Germinal center (tissue), 1 donor: ENCODE measurements at places on chromosomes 5 and 9.

DNA sequence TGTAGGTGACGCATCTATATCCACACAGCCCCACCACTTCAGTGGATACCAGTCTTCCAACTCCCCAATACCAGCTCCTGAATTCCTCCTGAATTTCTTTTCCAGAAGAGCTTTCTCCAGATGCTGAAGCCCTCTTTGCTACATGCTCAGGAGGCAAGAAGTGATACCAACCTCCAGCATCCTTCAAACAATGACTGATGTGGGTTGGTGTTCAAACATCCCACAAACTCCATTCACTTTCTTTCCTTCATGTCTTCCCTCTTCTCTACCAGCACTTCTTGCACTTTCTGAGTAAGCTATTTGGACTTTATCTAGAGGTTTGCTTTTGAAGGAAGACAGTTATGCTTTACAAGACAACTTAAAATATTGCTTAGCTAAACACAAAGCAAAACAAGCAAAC is 179.9 kb upstream of the RORB start:
- no peak for DNase-seq

GRCh38 chr5:78429332-78429980 is 69.0 kb downstream of the SCAMP1 start:
- no peak for DNase-seq

DNA sequence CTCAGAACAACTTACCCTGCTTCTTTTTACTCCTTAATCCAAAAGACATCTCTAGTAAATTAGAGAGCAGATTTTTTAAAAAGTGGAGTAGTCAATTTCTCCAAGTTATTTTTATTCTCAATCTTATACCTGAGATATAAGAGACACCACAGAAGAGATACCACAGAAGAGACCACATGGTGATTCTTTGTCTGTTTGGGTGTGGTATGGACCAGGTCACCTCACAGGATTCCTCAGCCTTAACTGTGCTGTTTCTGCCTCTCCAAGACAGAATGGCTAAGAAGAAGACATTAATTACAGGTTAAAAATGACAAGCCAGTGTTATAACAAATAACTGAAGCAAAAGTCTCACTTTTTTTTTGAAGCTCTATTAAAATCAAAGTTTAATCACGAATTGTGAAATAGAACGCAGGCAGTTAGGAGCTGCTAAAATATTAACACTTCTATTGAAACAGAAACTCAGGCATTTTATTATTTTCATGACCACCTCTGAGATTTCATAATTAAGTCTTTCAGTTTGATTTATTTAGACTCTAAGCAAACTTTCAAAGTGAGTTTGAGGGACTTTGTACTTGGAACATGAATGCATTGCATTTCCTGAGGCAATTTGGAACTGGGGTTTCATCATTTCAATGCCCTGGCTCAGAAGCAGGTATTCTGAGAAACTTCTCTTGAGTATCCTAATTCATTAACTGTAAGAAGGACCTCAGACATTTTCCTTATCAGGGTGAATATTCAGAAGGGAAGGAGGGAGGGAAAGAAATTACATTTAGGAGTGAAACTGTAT is 280.7 kb downstream of the KCTD16 start:
- no peak for DNase-seq

DNA sequence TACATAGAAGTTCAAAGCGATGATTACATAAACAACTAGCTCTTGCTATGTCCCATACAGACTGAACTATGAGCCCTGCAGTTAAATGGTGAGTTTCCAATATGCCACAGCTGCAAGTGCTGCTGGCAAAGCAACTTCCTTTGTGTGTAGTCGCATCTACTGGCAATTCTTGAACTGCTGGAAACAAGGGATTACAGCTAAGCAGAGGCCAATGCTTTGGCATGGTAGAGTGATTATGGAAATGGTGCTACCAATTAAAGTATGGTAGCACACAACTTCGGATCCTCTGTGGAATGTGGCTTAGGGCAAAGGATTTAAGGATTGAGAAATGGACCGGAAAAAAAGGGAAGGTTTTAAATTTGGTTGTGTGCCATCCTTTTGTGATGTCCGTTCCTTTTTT is 856.6 kb downstream of the MAT2B start:
- DNase-seq = no peak

DNA sequence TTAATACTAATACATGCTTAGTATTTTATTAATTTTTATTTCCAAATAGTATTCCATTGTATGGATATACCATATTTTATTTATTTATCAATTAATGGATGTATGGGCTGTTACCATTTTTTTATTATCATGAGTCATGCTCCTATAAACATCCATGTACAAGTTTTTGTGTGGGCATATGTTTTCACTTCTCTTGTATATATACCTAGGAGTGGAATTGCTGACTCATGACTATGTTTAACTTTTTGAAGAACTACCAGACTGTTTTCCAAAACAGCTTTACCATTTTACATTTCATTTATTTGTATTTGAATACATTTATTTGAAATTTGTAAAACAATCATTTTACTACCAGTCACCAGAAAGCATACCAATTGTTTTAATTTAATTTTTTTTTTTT is 14.1 kb upstream of the LRRC19 start:
- DNase-seq = no peak

DNA sequence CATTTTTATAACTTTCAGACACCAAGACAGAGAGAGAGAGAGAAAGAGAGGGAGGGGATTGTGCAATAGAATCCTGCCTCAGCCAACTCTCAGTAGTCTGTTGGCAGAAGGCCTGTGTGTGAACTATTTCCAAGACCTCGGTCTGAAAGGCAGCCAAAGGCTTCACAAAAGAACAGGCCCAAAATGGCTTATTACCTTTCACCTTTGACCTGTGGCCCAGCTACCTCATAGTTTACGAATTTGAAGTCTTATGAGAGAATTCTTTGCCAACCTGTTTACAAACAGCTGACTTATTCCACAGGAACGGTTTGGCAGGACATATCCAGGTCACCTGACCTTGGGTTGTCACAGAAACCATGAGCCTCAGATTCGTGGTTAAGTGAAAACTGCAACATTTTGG is 48.6 kb downstream of the NR2F1-AS1 start:
- DNase-seq = no peak

DNA sequence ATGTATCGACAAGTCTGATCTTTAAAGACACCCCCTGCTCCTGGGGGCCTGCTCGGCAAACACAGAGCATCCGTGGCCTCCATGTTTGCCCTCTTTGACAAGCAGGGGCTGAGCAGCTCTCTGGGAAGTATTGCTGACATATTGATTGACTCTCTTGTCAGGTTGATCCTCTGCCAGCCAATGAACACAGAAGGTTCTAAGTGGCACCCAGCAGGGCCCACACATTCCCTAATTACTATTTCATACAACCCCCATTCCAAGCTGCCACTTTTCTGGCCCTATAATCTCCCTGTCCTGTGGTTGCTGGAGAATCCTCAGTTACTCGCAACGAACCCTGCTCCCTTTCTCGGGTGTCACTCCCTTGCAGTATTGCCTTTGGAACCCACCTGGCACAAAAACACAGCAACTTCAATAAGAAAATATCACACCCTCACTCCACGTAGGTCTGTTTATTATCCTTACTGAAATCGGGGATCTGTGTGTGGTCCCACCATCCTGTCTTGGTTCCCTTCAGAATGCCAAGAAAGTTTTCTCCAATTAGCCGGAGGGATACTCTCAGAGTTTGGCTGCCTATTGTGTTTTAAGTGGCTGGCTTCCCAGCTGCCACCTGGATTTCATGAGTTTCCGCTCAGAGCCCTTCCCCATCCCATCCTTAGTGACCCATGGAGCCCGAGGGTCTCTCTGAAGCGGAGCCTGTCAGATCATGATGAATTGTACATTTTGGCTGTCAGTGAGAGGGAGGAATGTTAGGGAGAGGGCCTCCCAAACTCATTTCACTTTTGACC is 249.0 kb upstream of the WWC1 start:
- DNase-seq = no peak

- DNase-seq = no peak
Observed at GRCh38 chr5:81553567-81554212, 159.8 kb upstream of the ACOT12 start.

- no peak for DNase-seq
Observed at GRCh38 chr5:125370461-125371205, 624.2 kb upstream of the ZNF608 start.

DNA sequence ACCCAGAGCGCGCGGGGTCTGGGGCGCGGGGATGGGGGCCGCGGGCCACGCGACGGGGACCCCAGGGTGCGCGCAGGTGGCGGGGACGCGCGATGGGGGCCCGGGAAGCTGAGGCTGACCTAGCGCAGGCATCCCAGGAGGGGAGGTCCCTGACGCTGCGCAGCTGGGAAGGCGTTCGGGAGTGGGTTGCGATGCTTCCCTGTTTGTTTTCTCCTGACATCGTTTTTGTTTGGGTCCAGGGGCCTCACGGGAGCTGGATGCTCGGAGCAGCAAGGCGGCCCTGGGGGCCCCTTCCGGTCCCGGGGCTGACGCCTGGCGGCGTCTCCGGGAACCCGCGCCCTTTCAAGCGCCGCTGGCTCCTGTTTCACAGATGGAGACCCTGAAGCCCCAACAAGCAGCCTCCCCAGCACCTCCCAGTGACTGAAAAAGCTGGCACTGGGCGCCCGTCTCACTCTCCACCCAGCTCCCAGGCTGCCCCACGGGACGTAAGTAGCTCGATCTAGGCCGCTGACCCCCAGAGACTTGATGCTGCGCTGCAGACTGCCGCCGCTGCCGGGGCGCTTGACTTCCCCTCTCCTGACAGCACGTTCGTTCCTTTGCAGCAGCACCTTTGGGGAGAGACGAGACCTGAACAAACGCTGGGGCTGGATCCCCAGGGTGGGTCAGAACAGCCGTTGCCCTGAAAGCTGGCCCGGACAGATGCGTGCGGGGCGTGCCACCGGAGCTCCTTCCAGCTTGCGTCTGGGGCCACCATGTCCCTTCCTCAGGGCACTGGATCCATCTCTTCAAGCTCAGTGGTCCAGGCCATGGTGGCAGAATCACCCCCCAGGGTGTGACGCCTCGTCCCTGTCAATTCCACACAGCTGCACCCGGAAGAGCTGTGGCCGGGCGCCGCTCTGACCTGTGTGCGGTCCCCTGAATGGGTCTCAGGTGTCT is 593 bp downstream of the BRD3OS start:
- peak; percentile 71 for DNase-seq

- DNase-seq = peak; percentile 39
Observed at GRCh38 chr9:113219186-113219936, 1.7 kb downstream of the FKBP15 start.

DNA sequence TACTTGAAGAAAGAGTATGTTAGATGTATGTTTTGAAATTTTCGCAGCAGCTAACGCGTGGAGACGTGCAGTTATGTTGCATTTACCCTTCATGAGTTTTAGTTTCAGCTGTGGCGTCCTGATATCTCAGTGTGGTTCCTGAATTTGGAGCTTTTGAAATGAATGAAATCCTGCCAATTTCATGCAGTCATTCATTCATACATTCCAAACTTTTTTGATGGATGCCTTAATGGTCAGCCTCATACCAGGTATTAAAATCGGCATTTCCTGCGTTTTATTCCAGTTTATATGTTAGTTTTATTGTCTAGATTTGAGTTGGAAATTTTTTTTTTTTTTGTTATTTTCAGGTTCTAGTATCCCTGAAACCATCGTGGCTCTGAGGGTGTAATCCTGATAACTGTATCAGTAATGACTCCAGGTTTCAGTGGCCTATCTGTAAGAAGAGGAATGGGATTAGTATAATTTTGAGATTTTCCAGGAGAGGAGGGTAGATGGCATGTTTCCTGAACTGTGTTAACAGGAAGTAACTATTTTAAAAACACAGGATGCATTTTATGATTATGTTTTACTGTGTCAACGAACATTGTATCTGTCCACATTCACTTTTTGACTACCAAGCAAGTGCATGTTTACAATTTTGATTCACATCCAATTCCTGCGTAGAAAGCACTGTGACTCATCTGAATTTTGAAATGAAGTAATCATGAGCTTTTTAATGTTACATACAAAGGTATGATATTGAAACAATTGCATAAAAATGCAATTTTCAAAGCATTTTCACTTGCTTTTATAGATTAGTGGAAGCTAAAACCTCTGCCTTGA is 1.0 kb downstream of the FOCAD start:
- DNase-seq = no peak

- DNase-seq = no peak
Observed at GRCh38 chr5:32136342-32136741, 37.8 kb downstream of the GOLPH3 start.

GRCh38 chr9:81604306-81605169 is 84.8 kb downstream of the TLE1 start:
- DNase-seq = no peak

DNA sequence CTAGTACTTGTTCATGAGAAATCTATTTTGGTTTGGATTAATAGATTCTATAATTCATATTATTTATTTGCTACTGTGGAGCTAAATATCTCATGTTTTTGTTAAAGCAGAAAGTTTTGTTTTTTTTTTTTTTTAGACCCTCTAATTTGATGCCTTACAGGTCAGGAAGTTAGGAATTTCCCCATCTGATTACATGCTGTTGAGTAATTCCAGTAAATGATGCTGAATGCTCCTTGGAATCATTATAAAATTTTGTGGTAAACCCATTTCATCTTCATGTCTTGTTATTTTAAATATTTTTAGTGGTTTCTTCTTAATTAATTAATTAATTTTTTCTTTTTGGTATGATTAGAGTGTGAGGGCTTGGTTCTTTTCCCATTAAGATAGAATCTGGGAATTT is 35.6 kb downstream of the NNT start:
- no peak for DNase-seq

DNA sequence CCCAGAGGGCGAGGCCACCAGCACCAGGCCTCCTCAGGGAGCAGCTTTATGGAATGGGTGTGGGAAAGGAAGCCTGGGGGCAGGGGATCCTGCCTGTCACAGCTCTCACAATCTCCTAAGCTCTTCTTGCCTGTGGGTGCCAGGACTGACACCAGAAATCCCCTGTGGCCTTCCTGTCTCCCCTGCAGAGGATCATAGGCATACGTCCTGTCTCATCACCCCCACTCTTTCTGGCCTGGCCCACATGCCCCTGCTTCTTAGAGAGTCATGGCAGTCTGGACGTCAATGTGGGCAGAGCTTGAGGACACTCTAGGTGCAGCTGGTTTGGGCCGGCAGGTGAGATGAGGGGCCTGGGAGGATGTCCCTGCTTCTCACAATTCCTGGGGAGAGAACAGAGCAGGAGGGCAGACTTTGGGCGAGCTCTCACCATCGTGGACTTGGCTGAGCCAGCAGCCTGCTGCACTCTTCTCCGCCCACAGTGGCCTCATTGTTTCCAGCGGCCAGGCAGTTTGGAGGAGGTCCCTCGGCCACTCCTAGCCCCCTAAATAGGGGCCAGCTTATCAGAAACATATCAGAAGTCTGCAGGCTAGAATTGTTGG is 67.3 kb upstream of the ZFR start:
- no peak for DNase-seq

DNA sequence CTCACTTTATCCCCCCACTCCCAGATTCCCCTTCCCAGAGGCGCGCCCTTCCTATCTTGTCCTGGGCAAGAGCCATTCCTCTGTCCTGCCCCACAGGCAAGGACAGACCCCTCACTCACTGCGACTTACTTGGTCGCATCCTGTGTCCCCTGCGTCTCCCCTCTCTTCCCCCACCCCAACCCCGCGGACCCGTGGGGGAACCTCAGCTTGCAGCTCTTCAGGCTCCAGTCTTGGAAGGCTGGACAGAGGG is 542 bp downstream of the GGTA1 start:
- DNase-seq = no peak

DNA sequence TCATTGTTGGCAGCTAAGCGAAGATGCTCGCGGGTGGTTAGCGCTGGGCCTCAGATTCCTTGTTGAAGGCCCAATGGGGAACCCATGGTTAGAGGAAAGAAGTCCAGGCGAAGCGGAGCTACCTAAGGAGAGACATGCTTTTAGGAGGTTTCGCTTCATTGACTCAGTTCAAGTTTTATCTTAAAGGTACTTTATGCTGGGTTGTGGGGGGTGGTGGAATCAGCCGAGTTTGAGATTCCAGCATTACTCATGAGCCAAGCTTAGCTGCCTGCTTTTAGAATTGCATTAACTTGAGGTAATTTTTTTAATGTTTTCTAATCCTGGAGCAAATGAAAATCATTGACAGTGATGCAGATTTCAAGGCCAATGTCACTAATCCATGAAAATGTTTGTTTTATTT is 16.1 kb downstream of the MEGF10 start:
- DNase-seq = no peak
